ENCODE measurements at places on chromosomes 2 and 18.

GRCh38 chr2:10982931-10983701, 71.4 kb downstream of the KCNF1 start:
- DNase-seq = no peak

GRCh38 chr2:206435742-206436141, 7.6 kb upstream of the ADAM23 start:
- no peak for DNase-seq

GRCh38 chr2:235570966-235571692, 77.3 kb downstream of the AGAP1 start:
- DNase-seq = no peak

DNA sequence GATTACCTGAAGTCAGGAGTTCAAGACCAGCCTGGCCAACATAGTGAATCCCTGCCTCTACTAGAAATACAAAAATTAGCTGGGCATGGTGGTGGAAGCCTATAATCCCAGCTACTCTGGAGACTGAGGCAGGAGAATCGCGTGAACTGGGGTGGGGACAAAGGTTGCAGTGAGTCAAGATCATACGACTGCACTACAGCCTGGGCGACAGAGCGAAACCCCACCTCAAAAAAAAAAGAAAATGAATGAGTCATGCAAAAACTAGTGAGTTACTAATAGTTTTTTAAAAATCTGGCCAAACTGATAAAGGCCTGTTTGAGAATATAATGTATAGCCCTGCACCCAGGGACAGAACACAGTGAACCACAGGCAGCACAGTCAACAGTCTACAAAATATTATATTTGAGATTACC, 17.5 kb downstream of the AFG3L2 start:
- no peak for DNase-seq

- DNase-seq = no peak
Measured at GRCh38 chr18:40824291-40824690, 1130.7 kb upstream of the PIK3C3 start.

- DNase-seq = no peak
Measured at GRCh38 chr2:9178110-9178903, 28.3 kb upstream of the ASAP2 start.

DNA sequence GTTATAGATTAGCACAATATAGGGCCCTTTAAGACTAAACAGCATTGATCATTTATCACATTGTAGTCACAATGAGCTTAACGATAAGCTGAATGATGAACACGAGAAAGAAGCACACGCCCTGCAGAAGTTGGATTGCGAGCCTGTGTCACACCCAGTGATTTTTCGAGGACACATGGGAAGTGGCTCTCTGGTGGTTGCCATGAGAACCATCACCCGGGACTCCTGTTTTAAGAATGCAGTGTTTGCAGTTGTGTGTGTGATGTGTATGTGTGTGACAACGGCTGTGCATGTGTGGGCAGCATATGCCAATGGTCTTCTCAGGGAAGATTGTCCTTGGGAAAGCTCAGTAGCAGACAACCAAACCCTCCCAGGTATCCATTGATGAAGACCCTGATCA, 69.2 kb downstream of the PDCL3 start:
- DNase-seq = no peak

GRCh38 chr2:75565472-75566462, 5.0 kb upstream of the EVA1A start:
- DNase-seq = no peak

GRCh38 chr2:200380091-200380561, 73.6 kb downstream of the SPATS2L start:
- no peak for DNase-seq

DNA sequence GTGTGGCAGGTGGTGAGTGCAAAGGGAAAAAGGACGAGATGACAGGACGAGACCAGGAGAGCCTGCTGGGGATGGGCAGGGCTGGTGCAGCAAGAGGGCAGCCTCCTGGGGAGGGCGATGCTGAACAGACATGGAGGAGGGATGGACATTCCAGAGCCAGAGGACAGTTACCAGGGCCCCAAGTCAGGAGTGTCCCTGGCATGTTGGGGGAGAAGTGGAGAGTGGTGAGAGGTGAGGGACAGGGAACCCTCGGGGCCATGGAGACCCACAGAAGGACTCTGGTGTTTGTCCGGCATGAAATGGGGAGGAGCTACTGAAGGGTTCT, 19.0 kb downstream of the MTERF4 start:
- DNase-seq = no peak

DNA sequence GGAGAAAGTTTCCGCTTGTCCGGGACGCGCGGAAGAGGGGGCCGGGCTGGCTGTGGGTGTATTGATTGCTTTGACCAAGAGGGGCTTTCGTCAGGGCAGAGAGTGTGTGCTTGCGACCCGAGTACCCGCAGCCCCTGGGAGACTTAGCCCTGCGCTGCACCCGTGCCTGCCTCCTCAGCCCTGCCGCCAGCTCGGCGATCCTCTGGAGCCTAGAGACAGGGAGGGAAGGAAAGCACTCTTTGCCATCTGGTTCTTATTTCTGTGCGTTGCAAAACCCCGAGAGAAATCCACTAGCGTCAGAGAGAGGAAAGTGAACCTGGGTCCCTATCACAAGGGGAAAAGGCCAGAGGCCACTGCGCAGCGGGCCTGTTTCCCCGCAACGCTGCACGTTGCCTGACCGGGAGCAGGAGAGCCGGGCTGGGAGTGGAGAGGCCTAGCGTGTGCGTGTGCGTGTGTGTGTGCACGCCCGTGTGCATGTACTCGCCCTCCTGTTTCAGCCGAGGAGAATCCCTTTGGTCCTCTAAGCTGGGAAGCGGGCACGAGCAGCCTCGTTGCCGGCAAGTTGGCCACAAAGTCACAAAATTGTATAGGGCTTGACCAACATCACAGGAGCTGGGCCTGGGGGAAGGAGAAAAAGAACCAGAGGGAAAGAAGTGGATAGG, 1.7 kb downstream of the SIX3 start:
- no peak for DNase-seq

- DNase-seq = no peak
Measured at GRCh38 chr2:141709756-141710155, 421.1 kb downstream of the LRP1B start.

GRCh38 chr2:48207851-48208250, 301.6 kb upstream of the FBXO11 start:
- DNase-seq = no peak
